ENCODE measurements at places on chromosomes 5 and 9. TPM values are rescaled to one million over a fixed set of nuclear protein-coding genes. Genes with fewer than 3 reads are reported as not detected.

DNA sequence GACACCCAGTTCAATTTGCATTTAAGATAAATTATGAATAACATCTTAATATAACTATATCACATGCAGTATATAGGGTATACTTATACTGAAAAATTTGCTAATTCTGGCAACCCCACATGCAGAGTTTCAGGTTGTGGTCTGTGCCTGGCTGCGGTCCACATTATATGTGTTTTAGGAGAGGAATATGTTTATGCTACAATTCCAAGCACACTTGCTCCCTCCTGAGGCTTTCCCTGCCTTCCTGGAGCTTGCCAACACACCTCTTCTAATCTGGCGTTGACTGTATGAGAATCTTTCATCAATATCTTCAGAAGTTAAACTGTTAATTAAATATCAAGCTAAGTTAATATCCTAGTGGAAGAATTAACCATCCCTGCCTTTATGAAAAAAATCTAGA is 45.2 kb downstream of the SEMA5A start:
- DNase-seq: no peak
- no peaks in the 10 kb centered on the region for H3K36me3 ChIP-seq
- no peak overlapping the region for H3K27ac ChIP-seq
- no peaks in the 10 kb centered on the region for H3K27me3 ChIP-seq

DNA sequence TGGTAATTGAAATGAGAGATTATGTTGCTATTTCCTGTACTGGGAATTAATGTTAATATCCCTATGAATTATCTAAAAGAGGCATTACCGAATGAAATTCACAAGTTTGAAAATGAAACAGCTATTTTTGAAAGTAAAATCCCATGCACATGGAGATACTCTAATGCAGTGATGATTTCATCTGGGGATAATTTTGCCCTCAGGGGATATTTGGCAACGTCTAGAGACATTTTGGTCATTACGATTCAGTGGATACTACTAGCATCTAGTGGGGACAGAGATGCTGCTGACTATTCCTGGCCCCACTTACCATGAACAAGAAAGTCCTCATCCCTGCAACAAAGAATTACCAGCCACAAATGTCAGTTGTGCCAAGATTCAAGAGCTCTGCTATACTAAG is 500.9 kb downstream of the EFNA5 start:
- H3K27ac ChIP-seq: no peak overlapping the region
- no peaks in the 10 kb centered on the region for H3K4me1 ChIP-seq
- no peak overlapping the region for H3K4me3 ChIP-seq
- 0 out of 2 replicates have a peak, but pooled peaks cover 3% of the 10 kb centered on the region for H3K36me3 ChIP-seq

Gene IFNA21
- not detected for total RNA-seq

Gene GRXCR2
- total RNA-seq: not detected

GRCh38 chr9:92151691-92152393 is 36.6 kb upstream of the SPTLC1 start:
- H3K4me1 ChIP-seq: peaks cover 10% of the 10 kb centered on the region
- no peaks in the 10 kb centered on the region for H3K36me3 ChIP-seq
- H3K4me3 ChIP-seq: no peak overlapping the region
- H3K27ac ChIP-seq: no peak overlapping the region

DNA sequence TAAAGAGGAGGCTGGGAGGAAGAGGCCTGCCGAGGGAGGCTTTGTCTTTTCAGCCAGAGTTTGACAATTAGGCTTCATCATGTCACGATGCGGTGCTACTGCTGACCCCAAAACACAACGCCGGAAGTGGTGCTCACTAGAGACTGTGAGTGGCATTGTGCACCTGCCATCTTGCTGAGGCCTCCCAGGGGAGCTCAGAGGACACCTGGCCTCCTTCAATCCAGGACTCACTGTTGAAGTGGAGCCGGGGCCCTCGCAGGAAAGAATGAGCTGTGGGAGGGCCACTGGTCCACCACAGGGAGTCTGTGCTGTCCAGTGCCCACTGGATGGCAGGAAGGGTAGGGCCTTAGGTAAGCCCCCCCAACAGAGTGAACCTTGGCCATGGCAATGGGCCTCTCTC is 12.7 kb upstream of the SLC25A48 start:
- H3K4me3 ChIP-seq: no peak overlapping the region
- H3K4me1 ChIP-seq: no peaks in the 10 kb centered on the region
- no peaks in the 10 kb centered on the region for H3K27me3 ChIP-seq

DNA sequence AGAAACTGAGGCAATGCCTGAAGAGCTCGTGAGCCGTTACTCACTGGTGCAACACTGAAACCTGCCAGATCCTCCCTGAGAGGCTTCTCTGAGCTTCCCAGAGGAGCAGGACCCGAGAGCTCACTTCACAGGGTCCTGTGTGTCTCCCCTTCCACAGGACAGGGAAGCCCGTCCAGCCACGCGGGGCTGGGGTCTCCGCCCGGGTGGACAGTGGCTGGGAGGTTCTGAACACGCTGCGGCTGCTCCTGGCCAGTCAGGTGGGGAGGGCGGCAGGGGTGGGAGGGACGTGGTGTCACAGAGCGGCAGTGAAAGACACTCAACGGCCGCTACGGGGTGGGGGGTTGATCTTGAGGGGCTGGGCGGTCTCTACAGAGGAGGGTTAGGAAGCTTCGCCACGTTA is 290 bp upstream of the ZDHHC11 start:
- no peaks in the 10 kb centered on the region for H3K36me3 ChIP-seq
- H3K27ac ChIP-seq: no peak overlapping the region
- no peaks in the 10 kb centered on the region for H3K4me1 ChIP-seq
- no peak for DNase-seq
